ELF-1 (cell line): ENCODE measurements at places on chromosomes 4 and X.

- peak; percentile 92 for DNase-seq
Measured at GRCh38 chrX:131792789-131793462, 230.2 kb upstream of the STK26 start.

- no peak for DNase-seq
Measured at GRCh38 chr4:109294468-109295020, 7.9 kb downstream of the COL25A1 start.

GRCh38 chr4:36187723-36188333 is 56.5 kb downstream of the ARAP2 start:
- no peak for DNase-seq

DNA sequence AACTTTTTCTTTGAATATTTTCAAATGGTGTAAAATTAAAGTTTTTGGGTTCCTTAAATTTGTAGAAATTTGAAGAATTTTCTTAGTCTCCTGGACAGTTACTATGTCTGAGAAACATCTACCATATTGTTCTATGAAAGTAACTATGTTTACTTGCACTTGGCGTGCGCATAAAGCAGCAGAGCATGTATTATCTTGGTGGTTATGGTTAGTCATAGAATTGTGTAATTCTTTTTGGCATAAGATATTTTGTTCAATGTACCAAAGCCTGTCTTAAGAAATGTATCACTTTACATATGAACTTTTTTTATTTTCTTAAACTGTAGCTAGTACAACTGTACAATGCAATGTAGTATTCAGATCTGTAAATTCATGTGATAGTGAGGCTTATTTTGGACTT is 49.2 kb downstream of the CDS1 start:
- DNase-seq: no peak

DNA sequence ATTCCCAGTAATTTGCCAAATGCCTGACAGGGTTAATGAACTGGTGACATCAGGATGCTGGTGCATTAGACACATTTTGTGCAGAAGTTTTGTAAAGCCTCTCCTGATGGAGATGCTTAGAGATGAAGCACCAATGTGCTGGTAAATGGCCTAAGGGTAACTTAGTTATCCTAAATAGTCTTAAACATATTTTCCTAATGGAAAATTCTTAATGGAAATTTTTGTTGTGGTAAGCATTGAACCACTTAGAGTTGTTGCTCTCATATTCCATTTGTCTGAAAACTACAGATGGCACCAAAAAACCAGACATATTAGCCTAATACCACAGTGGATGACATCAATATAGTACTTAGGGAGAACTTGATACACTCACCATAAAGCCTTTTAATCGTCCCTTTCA is 154.5 kb upstream of the ANK2 start:
- DNase-seq: no peak

DNA sequence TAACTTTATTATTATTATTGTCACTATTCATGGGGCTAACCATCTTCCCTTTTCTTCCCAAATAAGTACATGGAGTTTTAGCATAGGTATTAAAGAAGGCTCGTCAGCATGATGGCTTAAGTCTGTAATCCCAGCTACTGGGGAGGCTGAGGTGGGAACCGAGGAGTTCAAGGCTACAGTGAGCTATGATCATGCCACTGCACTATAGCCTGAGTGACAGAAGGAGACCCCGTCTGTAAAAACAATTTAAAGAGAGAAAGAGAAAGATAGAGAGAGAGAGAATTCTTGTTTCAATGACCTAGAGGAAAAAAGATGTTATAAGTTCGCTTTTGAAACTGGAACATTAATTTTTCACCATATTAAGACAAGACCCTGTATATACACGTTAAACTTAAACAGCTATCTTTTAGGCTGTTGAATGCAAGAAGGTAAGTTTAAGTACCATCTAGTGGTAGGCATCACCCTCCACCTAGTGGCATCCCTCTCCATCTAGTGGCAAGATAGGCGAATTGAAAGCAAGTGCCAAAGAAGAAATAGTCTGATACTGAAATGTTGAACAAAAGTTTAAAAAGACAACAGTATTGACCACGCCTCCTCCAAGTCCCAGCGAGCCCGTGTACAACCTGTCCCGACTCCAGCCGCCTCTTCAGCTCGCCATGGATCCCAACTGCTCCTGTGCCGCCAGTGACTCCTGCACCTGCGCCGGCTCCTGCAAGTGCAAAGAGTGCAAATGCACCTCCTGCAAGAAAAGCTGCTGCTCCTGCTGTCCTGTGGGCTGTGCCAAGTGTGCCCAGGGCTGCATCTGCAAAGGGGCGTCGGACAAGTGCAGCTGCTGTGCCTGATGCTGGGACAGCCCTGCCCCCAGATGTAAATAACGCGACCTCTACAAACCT is 26.0 kb upstream of the YTHDC1 start:
- peak; percentile 40 for DNase-seq

DNA sequence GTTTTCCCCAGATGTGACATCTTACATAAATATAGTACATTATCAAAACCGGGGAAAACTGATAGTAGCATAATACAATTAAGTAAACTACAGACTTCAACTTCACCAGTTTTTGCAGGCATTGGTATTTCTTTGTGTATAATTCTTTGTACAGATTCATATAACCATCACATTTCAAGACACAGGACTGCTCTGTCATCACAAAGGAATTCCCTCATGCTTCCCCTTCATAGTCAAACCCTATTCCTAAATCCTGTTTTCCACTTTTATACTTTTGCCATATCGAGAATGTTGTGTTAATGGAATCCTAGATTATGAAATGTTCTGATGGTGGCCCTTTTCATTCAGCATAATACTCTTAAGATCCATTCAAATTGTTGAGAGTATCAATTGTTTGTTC is 36.0 kb downstream of the STIM2 start:
- no peak for DNase-seq

DNA sequence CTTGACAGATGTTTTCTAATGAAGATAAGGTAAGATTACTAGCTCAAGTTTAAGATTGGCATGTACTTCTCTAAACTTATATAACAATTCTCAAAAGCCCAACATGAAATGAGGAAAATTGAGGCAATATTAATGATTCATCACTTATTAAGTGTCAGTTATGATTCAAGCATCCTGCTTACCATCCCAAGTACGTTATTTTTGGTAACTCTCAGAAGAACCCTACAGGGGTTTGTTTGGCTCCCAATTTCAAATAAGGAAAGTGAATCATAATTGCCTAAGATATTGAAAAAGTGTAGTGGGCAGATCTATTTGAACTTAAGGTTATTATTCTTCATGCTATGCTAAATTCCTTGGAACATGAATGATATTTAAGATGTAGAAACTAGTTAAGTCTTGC is 387.9 kb upstream of the TENM3 start:
- no peak for DNase-seq

DNA sequence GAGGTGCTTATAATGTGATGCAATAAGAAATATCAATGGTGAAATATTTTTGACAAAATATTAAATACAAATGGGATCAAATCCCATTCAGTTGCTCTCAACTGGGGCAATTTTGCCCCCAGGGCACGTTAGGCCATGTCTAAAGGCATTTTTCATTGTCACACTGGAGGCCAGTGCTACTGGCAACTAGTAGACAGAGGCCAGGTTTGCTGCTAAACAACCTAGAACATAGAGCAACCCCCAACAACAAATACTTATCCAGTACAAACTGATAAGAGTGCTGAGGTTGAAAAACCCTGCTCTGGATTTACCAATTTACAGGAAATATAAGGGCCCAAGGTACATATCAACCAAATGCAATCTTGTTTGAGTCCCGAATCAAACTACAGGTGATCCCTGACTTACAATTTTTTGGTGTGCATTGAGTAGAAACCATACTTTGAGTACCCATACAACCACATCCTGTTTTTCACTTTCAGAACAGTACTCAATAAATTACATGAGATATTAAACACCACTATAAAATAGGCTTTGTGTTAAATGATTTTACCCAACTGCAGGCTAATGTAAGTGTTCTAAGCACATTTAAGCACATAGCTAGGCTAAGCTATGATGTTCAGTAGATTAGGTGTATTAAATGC is 237.5 kb downstream of the HNRNPD start:
- DNase-seq: no peak

- DNase-seq: no peak
Measured at GRCh38 chr4:945274-946102, 13.2 kb downstream of the TMEM175 start.

GRCh38 chrX:15413101-15413500 is 28.9 kb upstream of the VEGFD start:
- no peak for DNase-seq

DNA sequence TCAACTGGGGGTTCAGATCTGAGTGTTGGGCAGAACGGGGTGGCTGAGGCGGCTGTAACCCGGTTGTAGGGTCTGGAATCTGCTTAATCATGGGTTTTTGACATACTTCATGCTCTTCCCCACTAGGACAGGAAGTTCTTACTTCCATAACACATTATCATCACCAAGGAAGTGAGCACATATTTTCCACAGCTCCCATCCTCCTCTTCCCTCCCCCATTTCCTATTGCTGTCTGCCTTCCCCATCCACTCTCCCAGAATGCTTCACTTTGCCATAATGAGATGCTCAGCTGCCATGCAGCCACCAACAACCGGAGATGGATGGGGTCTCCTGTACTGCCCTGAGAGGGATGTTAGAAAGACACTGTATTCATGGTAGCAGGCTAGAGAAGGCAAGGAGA is 6.4 kb upstream of the DCUN1D4 start:
- no peak for DNase-seq

DNA sequence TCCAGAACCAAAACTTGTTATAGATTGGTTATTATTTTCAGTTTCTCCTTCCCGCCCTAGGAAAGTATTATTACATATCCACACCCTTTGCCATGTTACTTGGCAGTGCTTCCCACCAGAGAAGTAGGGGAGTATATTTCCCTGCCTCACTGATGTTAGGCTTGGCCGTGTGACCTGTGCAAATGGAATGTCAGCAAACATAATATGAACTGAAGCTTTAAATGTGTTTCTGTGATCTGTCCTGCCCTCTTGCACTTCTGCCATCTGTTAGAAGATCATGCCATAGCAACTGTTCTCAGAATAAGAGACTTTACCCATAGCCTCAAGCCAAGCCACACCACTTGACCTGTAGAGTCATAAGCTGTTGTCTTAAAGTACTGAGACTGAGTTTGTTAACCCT is 36.7 kb upstream of the NEUROG2 start:
- DNase-seq: no peak

DNA sequence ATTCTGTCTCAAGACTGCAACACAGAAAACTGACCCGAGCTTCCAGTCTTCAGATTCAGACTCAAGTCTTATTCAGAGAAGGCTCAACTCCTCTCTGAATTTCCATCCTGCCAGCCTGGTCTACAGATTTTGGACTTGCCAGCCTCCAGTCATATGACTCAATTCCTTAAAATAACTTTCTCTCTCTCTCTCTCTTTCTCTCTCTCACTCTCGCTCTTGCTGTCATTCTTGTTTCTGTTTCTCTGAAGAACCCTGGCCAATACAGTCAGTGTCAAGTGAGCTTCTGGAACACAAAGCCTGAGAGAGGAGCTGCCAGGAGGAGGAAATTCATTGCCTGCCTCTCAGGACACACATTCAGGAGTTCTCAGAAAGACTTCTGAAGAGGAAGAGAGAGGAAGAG is 154.9 kb downstream of the PARM1 start:
- DNase-seq: no peak

DNA sequence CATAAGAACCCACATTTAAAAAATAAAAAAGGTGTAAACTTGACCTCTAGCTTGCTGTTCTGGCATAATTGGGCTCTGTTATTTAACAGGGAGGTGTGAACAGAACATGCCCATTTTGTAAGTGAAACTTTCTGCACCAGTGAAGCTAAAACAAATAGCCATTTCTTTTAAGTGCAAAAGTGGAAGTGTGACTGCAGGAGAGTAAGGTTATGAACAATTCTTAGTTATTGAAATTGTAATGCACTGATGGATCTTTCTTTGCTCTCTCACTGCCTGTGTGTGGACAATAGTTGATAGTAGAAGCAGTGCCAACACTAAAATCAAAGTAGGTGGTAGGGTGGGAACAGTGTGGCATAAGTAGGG is 12.6 kb downstream of the P2RY10 start:
- no peak for DNase-seq

- DNase-seq: no peak
Measured at GRCh38 chrX:75273483-75273882, 402 bp upstream of the UPRT start.

DNA sequence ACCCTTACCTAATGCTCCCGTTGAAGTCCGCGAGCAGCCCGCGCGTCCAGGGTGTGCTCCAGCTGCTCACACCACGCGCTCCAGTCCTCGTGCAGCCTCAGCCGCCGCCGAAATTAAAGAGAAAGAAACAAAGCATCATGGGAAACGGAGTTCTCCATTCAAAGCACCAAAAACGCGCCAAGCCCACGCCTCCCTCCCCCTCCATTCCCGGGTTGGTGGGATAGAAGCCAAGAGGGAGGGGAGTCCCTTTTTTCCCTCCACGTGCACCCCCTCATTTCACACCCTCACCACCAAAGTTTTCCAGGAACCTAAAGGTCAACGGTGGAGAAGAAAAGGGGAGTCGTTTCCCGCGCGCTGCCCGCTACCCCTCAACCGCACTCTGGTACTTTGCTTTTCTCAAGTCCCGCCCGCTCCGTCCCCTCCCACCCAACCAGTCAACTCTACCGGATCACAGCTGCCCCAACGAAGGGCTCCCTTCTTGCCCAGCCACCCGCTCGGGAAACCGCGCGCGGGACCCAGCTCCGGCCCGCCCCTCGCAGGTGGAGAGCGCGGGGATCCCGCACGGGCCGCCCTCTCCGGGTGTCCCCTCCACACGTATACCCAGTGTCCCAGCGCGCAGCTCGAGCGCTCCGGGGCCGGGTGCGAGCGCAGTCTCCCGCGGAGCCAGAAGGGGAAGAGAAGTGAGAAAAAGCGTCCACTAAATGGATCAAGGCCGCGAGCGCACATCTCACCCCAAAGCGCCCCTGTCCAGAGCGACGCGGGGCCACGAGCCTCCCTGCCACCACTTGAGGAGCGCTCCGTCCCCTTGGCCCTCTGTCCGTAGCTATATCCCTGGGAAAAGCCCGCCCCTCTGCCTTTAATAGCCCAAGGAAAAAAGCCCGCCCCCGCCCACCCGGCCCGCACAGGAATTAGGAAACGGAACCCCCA is 65.1 kb upstream of the CCDC160 start:
- DNase-seq: peak; percentile 82

GRCh38 chr4:11746734-11747133 is 318.0 kb upstream of the HS3ST1 start:
- no peak for DNase-seq

- no peak for DNase-seq
Measured at GRCh38 chr4:121212806-121213205, 48.7 kb upstream of the TNIP3 start.

DNA sequence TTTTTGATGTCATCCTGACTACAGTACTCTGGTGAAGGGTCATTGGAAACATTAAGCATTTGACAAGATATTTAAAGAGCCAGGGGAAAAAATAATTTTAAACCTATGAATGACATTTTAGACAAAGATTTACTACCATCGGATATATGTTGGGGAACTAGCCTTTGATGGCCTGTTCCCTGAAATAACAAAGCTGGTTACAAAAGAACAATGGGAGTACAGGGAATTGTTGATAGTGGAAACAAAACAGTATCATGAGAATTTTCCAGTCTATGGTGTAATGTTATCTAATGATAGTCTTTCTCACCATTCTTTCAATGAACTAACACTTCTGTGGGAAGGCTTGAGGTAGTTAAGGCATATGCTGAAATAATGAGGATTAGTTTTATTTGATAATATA is 125.9 kb upstream of the KLHL4 start:
- DNase-seq: no peak
